Suppressor macrophage treated with lipopolysaccharide for 4 hours (primary cell): ENCODE measurements at places on chromosomes 4 and X.

DNA sequence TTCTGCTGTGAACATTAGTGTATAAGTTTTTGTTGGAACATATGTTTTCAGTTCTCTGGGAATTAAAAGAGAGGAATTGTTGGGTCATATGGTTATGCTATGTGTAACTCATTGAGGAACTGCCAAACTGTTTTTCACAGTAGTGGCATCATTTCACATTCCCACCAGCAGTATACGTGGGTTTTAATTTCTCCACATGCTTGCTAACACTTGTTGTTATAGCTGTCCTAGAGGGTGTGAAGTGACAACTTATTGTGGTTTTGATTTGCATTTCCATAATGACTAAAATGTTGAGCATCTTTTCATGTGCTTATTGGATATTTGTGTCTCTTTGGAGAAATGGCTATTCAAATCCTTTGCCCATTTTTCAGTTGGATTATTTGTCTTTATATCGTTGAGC lies 13.7 kb downstream of the APELA start:
- no peak for DNase-seq

DNA sequence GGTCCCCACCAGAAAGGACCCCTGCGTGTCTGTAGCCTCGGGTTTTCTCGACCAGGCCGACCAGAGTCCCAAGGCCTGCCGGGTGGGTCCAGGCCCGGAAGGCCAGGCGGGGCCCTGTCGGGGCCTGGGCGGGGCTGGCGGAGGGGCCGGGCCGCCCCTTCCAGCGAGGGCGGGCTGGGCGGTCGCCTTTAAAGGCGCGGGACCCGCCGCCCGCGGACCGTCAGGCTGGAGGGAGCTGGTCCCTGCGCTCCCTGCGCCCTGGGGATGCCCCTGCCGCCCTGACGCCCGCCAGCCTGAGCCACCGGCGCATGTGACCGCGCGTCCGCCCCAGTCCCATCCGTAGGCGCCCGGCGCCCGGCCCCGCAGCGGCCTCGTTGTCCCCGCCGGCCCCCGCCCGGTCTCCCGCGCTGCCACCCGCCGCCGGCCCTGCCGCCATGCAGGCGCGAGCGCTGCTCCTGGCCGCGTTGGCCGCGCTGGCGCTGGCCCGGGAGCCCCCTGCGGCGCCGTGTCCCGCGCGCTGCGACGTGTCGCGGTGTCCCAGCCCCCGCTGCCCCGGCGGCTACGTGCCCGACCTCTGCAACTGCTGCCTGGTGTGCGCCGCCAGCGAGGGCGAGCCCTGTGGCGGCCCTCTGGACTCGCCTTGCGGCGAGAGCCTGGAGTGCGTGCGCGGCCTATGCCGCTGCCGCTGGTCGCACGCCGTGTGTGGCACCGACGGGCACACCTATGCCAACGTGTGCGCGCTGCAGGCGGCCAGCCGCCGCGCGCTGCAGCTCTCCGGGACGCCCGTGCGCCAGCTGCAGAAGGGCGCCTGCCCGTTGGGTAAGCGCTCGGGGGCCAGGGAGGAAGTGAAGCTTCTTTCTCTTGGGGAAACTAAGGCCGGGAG lies at the start of gene HTRA3:
Gene HTRA3, plus strand, starts transcription at position 220 of the 883 bp plus-strand sequence. Its CDS starts 215 bp downstream, at position 435.
- DNase-seq = peak; percentile 46

GRCh38 chr4:95549246-95550114 lies 707 bp upstream of the UNC5C start:
- DNase-seq = peak; percentile 78

- peak; percentile 34 for DNase-seq
These were observed 17.6 kb upstream of the PRPS1 start for GRCh38 chrX:107610667-107611066.

- no peak for DNase-seq
These were observed 307 bp downstream of the ATG4A start for GRCh38 chrX:108091878-108092291.

- peak; percentile 65 for DNase-seq
These were observed 18.7 kb downstream of the RNF4 start for GRCh38 chr4:2487632-2488031.

- DNase-seq = no peak
These were observed 459.9 kb upstream of the GNPDA2 start for GRCh38 chr4:45186249-45186648.

DNA sequence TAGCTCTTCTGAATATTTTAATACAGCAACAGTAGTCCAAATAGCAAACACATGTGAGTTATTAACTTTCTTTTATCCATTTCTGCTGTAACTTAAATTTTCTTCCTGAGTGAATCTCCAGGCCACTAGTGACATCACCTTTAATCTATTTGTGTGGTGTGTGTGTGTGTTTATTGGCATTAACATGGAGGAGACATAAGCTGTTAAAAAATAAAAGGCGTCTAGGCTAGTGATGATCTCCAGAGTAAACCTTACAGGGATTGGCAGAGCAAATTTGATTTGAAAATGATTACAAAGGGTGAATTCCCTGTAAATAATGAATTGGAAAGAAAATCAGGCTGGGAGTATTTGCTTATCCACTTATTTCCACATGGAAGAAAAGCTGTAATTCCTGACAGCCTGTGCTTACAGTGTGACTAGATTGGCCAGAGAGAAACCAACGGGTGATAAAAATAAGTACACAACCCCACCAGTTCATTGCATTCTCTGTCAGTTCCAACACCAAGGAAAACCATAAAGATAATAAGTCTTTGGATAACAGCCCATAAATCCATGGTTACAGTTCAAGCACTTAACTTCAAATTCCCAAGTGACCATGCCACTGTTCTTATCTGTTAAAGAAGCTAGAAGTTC lies 186.1 kb downstream of the ENOX2 start:
- DNase-seq = no peak

- no peak for DNase-seq
These were observed 446.8 kb downstream of the ANKRD50 start for GRCh38 chr4:124265701-124266100.

DNA sequence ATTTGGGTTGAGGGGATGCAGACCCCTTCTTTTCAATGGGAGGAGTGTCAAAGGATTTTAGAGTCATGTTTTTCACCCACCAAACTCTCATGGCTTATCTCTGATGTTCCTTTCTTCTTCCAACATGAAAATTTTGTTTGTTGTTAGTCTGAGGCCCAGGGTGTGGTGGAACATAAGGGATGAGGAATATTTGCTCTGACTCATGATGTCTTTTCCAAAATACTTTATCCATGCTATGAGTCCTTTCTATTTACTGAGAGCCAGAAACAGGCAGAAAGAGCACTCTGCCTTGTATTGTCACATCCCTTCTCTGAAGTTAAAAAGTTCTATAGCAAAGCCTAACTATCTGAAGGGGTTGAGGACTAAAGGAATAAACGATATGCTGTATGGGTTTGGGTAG lies 61.6 kb upstream of the GYPA start:
- DNase-seq = no peak

DNA sequence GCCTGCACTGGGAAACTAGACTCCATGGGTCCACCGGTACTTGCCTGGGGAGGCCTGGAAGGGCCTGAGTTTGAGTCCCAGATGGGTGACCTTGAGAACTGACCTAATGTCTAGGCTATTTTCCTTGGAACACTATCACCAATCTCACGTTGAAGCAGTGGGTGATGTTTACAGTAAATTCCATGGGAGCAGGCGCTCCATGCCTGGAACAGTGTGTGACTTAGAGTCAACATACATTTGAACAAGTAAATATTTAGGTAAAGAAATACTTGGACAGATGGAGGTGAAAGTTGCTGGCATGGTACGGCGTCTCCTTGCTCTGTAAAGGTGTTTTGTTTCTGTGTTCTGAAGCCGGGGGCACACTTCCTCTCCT lies 47.5 kb downstream of the TBC1D14 start:
- DNase-seq = no peak

GRCh38 chr4:48483777-48484493 lies 792 bp downstream of the SLC10A4 start:
- DNase-seq = peak; percentile 5
